ENCODE measurements at places on chromosomes 4 and X.

GRCh38 chr4:184384056-184384809 lies 90.1 kb downstream of the IRF2 start:
- DNase-seq: no peak

GRCh38 chrX:119399772-119400101 lies 601 bp downstream of the SLC25A43 start:
- DNase-seq: no peak

DNA sequence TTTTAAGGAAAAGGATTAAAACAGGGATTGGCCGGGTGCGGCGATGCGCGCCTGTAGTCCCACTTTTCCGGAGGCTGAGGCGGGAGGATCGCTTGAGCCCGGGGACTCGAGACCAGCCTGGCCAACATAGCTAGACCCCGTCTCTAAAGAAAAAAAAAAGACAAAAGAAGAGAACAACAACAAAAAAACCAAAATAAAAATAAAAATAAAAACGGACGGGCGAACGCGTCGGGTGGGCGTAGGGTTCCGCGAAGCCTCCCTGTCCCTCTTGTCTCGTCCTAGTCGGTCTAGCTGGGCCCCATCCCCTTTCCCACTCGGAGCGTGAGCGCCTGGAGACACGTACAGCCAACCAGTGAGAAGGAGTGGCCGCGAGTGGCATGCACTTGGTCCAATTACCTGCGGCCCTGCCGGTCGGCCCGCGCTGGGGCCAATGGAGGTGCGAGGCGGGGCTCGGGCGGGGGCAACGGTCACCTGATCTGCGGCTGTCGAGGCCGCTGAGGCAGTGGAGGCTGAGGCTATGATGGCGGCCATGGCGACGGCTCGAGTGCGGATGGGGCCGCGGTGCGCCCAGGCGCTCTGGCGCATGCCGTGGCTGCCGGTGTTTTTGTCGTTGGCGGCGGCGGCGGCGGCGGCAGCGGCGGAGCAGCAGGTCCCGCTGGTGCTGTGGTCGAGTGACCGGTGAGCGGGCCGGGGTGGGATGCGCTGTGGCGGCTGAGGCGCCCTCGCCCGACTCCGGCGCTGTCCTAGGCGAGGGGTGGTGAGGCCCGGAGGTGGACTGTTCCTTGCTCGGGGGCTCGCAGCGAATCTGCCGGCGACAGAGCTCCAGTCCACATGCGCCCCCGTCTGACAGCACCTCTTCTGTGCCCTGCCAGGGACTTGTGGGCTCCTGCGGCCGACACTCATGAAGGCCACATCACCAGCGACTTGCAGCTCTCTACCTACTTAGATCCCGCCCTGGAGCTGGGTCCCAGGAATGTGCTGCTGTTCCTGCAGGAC lies at the start of gene ATP6AP1:
Gene ATP6AP1, plus strand, starts transcription at position 502 of the 996 bp plus-strand sequence. Its CDS starts 16 bp downstream, at position 518.
- DNase-seq: peak; percentile 81

DNA sequence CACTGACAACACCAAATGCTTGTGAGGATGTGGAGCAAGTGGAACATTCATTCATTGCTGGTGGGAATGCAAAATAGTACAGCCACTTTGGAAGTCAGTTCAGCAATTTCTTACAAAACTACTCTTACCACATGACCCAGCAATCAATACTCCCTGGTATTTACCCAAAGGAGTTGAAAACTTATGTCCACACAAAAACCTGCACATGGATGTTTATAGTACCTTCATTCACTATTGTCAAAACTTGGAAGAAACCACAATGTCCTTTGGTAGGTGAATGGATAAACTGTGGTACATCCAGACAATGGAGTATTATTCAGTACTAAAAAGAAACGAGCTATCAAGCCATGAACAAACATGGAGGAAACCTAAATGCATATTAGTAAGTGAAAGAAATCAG lies 27.5 kb downstream of the HUWE1 start:
- DNase-seq: no peak

DNA sequence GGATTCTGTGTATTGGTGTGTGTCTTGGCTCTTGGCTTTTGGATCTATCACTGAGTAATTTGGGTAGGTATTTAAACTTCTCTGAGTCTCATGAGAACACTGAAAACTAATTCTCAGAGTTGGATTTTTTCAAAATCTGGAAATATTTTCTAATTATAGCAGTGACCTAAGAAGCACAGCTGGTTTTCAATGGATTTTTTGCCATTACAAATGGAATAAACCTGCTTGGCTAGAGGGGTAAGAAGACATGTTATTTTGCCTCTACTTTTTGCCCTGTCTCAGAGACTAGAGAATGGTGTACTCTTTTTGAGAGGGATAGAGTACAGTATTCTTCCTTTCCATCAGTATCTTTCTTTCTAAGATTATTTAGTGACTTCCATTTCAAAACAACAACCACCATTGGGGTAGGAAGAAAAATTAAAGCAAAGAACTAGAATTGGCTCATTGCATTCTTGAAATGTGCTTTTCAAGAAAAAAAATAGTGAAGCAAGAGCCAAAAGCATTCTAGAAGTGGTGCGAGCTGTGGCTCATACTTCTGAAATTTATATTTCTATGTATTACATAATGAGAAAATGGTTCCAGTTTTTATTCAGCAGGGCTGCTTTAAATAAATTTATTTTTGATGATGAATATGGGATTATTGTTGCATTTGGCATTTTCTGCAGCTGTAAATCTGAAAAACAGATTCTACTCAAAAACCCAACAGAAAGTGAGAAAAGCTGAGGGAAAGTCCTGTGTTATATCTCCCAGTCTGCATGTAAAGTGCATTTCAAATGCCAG lies 850.2 kb upstream of the SLIT2 start:
- DNase-seq: no peak

Data from right renal pelvis (tissue), 4 donors.